ENCODE measurements at places on chromosomes 5 and 9. TPM values are rescaled to one million over a fixed set of nuclear protein-coding genes. Genes with fewer than 3 reads are reported as not detected.

DNA sequence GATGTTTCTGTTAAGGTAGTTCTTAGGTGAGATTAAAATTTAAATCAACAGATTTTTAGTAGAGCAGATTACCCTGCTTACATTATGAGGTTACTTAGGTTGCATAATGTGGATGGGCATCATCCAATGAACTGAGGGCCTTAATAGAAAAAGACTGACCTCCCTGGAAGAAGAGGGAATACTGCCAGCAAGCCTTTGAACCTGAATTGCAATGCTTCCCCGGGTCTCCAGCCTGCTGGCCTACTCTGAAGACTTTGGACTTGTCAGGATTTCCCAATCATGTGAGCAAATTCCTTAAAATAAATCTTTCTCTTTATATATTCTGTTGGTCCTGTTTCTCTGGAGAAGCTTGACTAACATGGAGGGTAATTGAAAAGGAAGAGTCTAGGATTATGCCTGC is 542.1 kb upstream of the ARRDC3 start:
- no peak overlapping the region for H3K4me3 ChIP-seq
- H3K36me3 ChIP-seq, result no peaks in the 10 kb centered on the region
- no peaks in the 10 kb centered on the region for H3K4me1 ChIP-seq

GRCh38 chr5:146001544-146002190 is 65.3 kb downstream of the SH3RF2 start:
- H3K27me3 ChIP-seq, result no peaks in the 10 kb centered on the region
- no peak overlapping the region for H3K4me3 ChIP-seq
- no peak overlapping the region for H3K27ac ChIP-seq
- DNase-seq, result no peak
- H3K4me1 ChIP-seq, result no peaks in the 10 kb centered on the region

DNA sequence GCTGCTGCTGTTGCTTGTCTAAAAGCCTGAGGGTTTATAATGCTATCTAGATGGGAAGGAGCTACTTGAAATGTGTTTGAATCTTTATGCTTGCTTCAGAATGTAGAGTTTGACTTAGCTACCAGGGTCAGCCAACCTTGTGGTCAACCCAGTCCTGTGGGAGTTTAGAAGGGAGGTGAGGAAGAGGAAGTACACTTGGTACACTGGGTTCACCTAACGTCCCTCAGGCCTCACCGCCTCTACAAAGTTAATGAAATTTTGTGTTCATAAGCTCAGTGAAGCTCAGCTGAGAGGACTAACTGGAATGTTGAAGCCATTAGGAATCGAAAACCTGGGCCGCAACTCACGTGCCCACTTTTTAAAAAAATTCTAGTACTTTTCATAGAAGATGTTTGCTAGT is 10.7 kb downstream of the IQGAP2 start:
- no peak overlapping the region for H3K4me3 ChIP-seq
- no peaks in the 10 kb centered on the region for H3K27me3 ChIP-seq
- no peaks in the 10 kb centered on the region for H3K36me3 ChIP-seq

CCDC112 gene
- total RNA-seq, result 6.6 TPM

BTNL8 gene
- total RNA-seq, result 4.5 TPM
